Gastroesophageal sphincter (tissue), 4 donors: ENCODE measurements at places on chromosomes 3 and 15.

GRCh38 chr3:12508291-12508700 lies 24.0 kb downstream of the TSEN2 start:
- ATAC-seq, result peak; percentile 96

- ATAC-seq, result no peak
These were observed 6.6 kb upstream of the HESX1 start for GRCh38 chr3:57206423-57206822.

DNA sequence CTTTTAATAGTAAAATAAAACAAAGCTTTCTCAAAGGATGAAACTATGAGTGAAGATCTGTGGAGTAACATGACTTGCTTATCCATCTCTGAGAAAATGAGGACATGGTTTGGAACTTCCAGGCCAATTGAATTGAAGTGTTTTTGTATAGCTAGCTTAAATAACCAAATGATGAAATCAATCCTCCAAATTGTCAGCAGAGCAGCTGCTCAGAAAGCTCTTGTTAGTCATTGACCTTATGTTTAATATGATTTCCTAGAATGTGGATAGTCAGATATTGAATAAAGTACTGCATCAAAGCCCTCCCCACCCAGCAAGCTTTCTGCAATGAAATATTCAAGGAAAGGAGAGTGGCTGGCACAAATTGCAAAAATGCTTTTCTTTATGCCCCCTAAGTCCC lies 437.2 kb downstream of the MFSD1 start:
- ATAC-seq, result no peak

GRCh38 chr15:75666823-75667501 lies 19.2 kb downstream of the SNX33 start:
- ATAC-seq, result peak; percentile 78

- ATAC-seq, result no peak
These were observed 135.0 kb upstream of the WNT5A start for GRCh38 chr3:55622116-55622515.

DNA sequence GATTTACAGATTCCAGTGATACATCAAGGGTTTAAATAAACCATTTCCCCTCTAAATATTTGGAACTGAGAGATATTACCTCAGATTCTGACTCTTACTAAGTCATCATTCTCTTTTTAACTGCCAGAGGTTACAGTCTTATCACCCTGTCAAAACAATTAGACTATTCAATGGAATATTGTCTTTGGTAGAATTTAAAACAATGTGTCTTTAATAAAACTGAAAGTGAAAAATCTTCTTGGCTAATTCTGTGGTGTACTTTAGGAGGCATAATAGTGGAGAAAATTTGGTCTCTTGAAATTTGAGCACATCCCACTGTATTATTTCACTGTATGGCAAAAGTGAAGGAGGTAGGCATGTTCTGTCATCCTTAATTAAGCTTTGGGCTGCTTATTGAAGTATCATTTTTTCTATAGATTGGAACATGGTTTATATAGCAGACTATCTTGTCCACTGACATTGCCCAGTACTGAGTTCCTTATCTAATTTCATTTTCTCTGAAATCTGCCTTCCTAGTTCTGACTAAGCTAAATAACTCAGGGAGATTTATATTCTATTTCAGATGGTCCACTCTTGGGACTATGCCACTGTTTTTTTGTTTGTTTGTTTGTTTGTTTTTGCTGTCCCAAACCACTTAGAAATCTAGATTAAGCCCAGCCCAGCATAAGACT lies 48.0 kb upstream of the UTS2B start:
- ATAC-seq, result no peak

DNA sequence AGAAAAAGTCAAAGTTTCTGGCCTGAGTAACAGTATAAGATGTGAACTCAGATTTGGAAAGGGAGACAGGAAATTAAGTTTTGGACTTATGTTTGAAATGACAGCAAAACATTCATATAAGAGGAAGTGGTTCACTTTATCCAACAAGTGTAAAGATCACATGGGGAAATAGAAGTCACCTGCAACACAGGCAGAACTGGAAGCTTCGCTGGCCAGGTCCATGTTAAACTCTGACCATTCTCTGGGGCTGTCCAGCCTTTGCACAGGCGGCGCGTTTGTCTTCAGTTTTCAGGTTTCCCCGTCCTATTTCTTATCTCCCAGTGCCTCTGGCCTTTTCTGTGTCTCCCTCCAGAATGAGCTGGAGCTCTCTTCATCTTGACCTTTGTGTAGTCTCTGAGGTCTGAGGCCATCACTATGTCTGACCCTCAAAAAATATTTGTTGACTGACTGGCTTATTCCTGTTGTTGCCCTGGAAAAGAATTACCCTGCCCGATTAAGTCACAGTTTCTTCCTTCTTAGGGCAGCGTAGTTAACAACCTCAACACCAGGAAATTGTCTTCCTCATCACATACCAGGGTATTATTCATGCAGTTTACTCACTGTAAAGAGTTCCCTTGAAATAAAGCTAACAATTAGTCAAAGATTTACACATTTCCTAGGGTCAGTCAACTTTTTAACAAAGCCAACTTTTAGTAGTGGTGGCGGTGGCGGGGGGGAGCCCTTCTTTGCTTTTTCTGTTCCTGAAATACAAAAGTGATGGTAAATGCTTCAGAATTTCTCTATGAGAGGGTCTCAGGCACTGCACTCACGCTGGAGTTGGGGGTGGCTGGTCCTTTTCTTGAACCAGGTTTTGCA lies 959 bp upstream of the RASA2 start:
- ATAC-seq, result no peak

DNA sequence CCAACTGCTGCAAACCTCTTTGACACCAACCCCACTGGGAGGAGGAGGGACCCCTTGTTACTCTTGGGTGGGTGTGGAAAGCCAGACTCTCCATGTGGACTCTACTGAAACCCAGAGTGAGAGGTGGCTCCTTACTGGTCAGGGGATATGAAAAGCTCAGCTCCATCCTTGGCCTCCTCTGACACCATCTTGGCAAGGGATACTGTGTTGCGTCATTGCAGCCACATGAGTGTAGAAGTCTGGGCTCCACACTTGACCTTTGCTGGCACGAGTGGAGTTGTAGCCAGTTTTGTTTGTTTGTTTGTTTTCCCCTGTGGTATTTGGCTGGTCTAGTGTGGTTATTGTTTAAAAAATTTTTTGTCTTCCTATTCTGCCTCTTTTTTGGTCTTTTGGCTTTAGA lies 289.1 kb downstream of the GAP43 start:
- no peak for ATAC-seq

GRCh38 chr3:45212095-45212468 lies 14.0 kb downstream of the TMEM158 start:
- no peak for ATAC-seq

GRCh38 chr3:127959873-127960272 lies 44.8 kb downstream of the KBTBD12 start:
- ATAC-seq, result no peak

DNA sequence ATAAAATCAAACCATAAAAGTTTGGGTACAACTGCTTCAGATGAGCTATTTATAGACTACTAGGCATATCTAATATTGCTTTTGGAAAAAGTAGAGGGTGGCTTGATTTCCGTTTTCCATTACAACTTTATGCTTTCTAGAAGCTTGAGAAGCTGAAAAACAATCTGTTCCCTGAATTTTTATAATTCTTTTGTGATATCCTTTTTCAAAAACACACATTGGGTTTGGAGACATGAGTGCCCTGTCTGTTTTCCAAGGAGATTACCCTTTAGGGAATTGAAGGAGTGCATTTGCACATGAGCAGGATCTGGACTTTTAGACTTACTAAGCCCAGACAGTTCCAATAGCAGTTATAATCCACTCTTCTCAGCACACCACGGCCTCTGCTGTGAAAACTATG lies 49.5 kb upstream of the FILIP1L start:
- ATAC-seq, result no peak

DNA sequence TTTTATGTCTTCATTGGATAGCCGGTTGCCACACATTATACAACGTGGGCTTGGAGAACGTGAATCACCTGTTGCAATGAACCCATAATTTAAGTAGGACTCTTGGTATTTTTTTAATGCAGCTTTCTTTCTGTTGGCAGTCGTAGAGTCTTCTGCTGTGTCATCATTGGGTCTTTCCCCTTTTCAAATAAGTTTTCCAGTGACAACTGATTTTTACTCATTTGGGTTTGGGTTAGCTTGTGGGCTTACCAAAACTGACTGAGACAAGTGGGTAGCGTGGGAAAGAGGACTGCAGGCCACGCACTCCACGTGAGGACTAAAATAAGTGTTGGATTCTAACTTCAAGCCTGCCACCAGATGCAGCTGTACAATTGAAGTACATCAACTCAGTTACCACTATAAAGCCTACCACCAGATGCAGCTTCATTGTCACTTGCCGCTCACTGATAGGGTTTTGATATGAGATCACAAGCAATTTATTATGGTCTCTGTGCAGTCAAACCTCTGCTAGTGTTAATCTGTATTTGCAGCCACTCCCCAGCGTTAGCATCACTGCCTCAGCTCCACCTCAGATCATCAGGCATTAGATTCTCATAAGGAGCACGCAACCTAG lies 6.4 kb upstream of the CAPN7 start:
- ATAC-seq, result no peak

- ATAC-seq, result no peak
These were observed 656 bp downstream of the CD47 start for GRCh38 chr3:108090049-108090700.

- ATAC-seq, result no peak
These were observed 6.2 kb upstream of the MAP1A start for GRCh38 chr15:43511012-43511885.

GRCh38 chr3:131174752-131175151 lies 148.1 kb downstream of the NEK11 start:
- no peak for ATAC-seq

DNA sequence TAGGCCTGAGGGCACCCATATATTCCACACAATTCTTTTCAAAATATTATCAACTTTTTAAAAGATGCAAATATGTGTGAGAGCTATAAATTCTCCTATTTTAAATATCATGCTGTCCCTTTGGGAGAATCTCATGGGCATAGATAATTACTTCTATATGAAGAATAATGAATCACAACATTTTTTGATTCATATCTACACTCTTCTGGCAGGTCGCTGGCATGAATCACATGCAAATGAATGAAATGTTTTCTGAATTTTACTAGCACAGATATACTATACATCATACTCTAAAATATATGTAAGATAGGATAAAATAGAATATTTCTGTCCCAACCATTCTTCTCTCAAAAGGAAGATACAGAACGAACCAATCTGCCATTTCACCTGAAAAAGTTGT lies 277.7 kb upstream of the KCNH8 start:
- ATAC-seq, result no peak

- ATAC-seq, result no peak
These were observed 12.3 kb downstream of the ETFA start for GRCh38 chr15:76298986-76299385.

DNA sequence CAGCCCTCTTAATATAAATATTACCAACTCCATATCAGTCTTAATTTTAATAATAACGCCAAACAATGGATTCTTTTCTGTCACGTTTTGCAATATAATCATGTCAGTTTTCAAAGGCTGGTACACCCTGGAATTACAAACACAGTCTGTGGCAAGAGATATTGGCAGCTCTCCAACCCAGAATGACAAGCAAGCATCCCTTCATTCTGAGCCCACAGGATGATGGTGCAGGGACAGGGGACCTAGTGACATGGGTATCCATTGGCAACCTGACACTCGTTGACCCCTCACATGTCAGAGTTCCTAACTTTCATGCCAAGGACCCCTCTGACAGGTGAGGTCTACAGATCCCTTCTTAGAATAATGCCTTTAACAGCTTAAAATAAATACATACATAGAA lies 154.5 kb upstream of the TSC22D2 start:
- ATAC-seq, result no peak

DNA sequence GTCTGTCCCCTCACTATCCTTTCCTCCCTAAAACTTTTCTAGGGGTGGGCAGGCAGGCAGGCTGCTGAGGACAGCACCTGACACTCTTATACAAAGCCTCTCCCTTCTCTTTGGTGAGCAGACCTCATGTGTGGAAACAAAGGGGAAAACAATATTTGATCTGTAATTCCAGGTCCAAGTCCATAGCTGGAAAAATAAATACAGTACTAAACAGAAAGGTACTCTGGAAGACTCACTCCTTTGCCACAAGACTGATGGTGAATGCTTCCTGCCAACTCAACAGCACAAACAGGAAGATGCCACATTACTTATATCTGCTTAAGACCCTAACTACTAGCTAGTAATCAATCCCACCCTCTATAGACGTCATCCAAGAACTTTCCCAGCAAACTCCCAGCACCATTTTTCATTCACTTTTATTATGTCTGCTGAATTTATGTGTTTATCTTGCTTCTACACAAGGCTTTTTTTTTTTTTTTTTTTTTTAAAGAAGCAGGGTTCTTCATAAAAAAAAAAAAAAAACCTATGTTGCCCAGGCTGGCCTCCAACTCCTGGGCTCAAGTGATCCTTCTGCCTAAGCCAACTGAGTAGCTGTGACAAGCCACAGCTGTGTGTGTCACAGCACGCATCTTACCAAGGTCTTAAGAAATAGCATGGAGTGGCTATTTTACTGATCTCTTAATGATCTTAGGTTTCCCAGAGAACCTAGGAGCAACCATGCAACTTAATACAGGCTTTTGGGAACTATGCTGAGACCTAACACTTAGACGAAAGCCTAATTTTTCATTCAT lies 44.2 kb upstream of the CSPG5 start:
- no peak for ATAC-seq

DNA sequence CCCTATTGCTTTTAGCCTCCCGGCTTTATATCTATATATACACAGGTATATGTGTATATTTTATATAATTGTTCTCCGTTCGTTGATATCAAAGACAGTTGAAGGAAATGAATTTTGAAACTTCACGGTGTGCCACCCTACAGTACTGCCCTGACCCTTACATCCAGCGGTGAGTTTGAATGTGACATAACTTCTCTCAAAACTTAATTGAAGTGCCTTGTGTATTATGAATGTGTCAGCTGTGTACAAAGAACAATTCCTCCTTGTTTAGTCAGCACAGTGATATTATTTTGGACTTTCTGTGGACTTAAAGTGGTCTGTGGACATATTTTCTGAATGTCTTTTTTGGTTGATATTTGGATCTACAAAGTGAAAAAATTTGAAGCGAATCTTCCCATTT lies 220 bp downstream of the TP63 start:
- no peak for ATAC-seq

DNA sequence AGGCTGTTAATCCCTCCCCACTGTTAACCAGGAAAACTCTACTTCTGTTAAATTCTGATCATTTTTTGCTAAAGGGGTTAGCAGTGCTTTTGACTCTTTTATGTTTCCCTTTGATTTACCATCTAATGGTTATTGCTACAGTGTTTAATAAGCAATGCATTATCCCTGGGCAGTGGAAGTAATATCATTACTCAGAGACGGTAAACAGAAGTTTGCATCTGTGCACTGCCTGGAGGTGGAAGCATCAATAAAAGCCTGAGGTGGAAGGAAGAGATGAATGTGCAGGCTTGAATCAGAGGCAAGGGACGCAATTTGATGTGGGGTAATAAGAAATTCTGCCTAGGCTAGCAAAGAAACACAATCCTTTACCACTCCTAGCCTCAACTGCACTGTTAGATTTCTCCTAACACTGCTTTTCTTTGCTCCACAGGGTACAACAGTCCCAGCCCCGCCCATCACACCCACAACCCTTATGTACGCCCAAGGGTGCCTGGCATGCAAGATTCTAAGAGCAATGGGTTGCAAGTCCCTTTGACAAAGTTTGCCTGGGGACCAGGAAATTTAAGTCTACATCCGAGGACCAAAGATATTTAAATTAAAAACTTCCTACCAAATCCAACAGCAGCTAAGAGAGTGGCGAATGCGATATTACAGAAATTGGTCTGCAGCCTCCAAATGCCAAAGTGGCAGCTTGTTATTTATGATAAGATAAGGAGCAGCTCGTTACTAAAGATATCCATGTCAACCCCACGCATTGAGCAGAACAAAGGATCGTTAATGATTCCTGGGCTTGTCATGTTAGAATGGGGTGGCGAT lies 261.4 kb downstream of the FHIT start:
- no peak for ATAC-seq

- ATAC-seq, result no peak
These were observed 139.7 kb downstream of the RTP4 start for GRCh38 chr3:187507905-187508304.
